ENCODE measurements at places on chromosomes 7 and 10.

- DNase-seq: no peak
Measured at GRCh38 chr10:75236178-75236825, 545 bp upstream of the COMTD1 start.

DNA sequence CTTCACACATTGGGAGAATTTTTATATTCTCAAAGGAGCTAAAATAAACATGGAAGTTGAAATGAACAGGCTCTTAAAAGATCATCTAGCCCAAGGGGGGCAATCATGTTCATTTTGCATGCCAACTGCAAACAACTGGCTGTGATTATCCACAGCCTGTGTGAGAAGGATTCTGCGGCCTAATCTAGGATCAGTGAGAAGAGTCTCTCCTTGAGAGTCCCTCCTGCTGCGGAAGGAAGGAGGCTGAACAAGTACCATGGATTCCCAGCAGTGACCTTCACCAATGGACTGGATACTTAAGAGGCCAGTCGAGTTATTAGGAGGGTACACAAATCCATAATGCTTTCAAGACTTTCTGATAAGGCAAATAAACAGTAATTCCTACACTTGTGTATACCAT, 76.7 kb downstream of the IGF2BP3 start:
- DNase-seq: no peak

- DNase-seq: no peak
Measured at GRCh38 chr7:25558605-25559004, 330.3 kb upstream of the NPVF start.

DNA sequence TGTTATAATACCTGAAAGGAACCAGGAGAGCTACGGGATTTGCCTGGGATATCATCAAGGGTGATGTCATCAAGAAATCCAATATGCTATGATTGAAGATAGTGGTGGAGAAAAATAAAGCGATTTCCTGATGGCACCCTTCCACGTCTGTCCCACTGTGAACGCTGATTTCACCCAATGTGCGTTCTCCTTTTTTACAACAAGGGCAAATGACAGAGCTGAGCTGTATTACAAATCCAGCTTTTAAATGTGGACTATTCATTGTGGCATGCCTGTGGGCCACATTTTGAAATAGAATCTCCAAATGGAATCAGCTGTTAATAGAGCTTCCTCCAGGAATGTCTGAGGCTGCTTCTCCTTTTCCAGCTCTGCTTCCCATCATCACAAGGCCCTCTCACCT, 23.3 kb downstream of the SLC13A4 start:
- no peak for DNase-seq

- DNase-seq: no peak
Measured at GRCh38 chr7:112372101-112372500, 78.2 kb upstream of the IFRD1 start.

DNA sequence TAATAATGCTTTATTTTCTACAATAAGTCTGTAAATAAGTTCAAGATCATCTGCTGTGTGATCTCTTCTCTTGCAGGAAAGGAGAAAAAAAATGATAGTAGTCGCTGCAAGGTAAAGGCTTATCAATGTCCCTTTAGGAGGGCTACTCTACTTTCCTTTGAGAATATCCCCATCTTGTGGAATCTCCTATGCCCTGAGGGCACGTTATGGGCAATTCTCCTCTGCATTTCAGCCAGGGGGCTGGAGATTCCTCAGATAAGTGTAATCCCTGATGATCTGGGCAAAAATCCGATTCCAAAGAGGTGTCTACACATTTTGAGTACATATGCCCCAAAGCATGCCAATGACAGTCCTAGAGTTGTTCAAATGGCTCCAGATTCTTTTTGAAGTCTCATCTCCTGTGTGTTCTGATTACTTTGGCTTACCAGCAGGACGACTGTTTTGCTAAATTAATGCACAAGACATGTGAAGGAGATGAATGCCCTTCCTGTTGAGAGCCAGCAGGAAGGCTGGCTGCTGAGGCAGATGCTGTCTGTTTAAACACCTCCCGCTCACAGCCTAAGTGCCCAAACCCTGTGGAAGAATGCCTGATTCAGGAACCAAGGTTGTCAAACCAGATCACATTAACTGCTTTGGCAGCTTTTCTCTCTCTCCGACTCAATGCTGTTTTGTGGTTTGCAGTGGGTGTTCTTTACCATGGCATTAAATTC, 171.2 kb upstream of the COL1A2 start:
- DNase-seq: no peak

DNA sequence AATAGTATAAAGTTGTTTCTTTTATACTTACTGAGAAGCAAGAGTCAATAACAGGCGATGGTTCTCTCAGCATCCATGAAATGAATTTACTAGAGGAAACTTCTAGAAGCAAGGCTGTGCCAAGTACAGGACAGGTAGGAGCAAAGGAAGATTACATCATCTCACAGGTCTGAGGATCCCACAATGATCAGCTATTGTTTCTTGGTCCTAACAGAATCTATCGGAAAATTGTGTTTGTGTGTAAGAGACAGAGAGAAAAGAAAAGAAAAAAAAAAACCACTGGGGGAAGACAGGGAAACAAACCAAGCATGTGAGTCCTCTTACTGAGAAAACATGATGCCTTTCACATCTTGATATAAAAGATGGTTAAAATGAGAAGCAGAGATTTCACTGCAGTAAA, 535.0 kb upstream of the NRP1 start:
- DNase-seq: no peak

DNA sequence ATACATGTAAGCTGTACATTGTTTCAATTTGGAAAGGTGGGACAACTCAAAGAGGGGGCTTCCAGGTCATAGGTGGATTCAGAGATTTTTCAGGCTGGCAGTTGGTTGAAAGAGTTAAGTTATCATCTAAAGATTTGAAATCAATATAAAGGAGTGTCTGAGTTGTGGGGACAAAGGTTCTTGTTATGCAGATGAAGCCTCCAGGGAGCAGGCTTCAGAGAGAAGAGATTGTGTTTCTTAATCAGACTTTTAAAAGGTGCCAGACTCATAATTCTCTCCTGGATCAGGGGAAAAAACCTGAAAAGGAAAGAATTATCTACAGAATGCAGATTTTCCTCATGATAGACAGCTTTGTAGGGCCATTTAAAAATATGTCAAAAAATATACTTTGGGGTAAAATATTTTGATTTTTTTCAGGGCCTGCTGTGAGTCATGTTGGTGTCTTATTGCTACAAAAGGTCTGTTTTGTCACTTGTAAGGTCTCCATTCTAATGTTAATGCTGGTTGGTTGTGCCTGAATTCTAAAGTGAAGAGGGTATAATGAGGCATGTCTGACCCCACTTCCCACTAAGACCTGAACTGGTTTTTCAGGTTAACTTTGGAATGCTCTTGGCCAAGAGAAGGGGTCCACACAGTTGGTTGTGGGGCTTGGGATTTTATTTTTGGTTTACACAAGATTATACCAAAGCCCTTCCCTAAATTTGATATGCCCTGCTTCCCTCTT, 52.7 kb upstream of the PRSS1 start:
- DNase-seq: no peak

DNA sequence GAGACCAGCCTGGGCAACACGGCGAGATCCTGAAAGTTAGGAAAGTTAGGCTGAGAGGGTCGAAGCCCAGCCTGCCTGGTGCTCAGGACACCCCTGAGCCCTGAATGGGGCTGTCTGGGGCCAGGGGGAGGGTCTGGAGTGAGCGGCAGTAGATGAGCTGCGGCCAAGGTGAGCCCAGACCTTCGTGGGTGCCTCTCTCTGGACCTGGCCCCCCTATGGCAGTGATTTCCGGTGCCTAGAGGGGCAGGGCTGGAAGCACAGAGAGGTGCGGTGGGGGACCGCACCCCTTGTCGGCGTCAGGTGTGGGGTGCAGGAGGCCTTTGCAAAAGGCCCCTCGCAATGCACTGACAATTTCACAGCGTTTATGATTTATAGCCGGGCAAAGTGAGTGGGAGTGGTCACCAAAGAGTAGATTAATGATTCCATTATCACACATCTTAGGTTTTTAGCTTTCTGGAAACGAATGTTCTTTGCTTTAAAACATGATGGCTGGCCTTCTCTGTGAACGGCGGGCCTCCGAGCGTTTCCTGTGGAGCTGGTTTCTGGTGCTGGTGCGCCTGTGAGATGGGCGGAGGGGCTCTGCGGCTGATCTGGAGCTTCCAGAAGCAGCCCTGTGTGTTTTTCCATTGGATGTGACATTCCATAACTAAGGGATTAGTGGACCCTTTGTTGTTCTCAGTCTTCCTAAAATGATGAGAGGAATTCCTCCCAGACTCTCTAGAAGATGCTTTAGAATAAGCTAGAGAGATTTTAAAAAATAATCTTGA, 171.0 kb upstream of the ZNF32 start:
- DNase-seq: no peak

- no peak for DNase-seq
Measured at GRCh38 chr7:41323806-41324205, 379.1 kb downstream of the INHBA start.

- no peak for DNase-seq
Measured at GRCh38 chr7:111919631-111920179, 286.5 kb downstream of the DOCK4 start.

DNA sequence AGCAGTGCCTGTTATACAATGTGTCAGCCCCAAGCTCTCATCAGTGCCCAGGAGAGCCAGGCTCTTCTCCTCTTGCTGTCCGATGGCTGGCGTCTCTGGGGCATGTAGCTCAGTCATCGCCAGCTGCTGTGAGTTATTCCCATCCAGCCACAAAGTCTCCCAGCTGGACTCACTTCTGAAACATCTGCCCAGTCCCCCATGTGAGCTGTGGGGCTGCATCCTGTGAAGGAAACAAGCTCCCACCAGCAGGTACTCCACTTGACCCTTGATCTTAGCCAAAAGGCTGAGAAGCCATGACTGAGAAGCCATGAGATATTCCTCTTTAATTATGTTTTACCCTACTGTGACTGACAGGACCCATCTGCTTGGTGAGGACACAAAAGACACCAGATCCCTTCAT, 212.7 kb upstream of the IGFBP3 start:
- no peak for DNase-seq

DNA sequence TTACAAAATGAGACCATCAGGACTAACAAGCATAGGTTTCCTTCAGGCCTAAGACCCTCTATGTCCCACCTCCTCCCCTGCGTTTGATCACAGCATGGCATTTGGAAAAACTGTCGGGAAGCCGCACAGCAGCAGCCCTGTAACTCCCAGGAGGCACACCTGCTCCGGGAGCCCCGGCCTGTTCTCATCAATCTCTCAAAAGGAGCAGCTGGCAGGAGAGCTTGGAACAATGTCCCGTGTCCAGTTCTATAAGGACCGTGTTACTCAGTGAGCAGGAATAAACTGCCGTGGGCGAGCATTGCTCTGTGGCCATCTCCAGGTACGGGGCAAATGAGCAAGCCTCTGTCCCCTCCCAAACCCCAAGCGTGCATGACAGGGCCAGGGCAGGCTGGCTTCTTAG, 236.9 kb downstream of the SFMBT2 start:
- DNase-seq: no peak

DNA sequence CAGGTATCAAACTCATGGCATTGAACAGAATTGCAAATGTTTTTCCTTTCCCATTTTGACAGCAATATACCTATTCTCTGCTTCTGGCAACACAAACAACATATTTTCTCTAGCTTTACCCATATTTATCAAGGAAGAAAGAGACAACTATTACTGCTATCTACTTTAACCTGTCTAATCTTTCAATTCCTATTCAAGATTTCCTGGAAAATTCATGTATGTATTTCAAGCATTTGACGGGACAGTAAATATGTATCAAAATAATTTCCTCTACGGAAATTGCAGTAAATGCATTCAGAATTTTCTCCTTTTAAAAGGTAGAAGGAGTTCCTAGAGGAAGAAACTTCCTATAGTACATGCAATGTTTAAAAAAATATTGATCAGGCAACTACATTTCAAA, 179.3 kb upstream of the LRRN3 start:
- DNase-seq: no peak

DNA sequence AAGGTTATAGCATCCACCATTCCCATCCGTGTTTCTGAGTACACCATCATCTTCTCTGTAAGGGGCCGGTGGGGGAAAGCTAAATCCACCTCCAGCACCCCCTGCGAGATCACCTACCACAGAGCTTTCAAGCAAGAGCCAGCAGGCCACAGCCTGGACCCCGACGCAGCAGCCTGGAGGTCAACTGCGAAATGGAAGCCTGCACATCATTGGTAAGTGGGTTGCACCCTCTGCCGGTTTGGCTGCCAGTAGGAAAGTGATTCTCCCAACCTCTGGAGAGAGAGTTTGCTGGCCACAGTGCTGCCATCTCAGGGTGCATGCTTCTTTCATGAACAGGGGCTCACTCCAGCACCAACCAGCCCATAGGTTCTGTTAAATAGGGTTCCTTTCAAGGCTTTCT, 81.7 kb downstream of the WIPF3 start:
- no peak for DNase-seq

DNA sequence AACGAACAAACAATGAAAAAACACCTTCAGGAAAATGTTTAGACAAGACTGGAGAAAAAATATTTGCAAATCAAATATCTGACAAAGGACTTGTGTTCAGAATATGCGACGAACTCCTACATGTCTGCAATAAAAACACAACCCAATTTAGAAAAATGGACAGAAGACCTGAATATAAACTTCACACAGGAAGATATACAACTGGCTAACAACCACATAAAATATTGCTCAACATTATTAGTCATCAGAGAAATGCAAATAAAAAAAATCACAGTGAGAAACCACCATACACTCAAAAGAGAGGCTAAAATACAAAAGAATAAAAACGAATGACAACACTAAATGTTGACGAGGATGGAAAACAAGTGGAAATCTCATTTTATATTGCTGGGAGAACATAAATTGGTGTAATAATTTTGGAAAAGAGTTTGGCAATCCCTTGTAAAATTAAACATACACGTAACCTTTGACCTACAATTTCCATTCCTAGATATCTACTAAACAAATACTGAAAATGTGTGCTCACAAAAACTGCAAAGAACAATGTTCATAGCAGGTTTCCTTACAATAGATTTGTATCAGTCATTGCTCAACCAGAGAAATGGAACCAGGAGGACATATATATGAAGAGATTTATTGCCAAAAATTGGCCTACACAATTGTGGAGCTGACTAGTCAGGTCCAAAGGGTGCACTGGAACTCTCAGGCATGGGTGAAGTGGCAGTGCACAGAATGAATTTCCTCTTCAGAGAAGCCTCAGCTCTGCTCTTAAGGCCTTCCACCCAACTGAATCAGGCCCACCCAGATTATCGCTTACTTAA, 82.9 kb upstream of the OGDHL start:
- no peak for DNase-seq

- DNase-seq: no peak
Measured at GRCh38 chr7:124460555-124460954, 305.0 kb downstream of the GPR37 start.
